Stimulated activated naive CD8-positive, alpha-beta T cell treated with anti-CD3 and anti-CD28 coated beads, Interleukin-15, Interleukin-2, amounts not matched to agents 100 U/mL and 50 U/mL, for 24 hours (primary cell): ENCODE measurements at places on chromosomes 5 and 9.

GRCh38 chr9:128286440-128286839 lies 10.4 kb downstream of the SWI5 start:
- no peak for DNase-seq

GRCh38 chr5:141510160-141510559 lies 21.3 kb downstream of the PCDHGC5 start:
- DNase-seq, result no peak

GRCh38 chr9:121837113-121837961 lies 185.9 kb downstream of the DAB2IP start:
- no peak for DNase-seq

GRCh38 chr5:71456362-71456743 lies 902 bp downstream of the BDP1 start:
- no peak for DNase-seq

- no peak for DNase-seq
Measured at GRCh38 chr5:93960042-93960441, 218.6 kb upstream of the POU5F2 start.
